ENCODE measurements at places on chromosomes 3 and 15.

DNA sequence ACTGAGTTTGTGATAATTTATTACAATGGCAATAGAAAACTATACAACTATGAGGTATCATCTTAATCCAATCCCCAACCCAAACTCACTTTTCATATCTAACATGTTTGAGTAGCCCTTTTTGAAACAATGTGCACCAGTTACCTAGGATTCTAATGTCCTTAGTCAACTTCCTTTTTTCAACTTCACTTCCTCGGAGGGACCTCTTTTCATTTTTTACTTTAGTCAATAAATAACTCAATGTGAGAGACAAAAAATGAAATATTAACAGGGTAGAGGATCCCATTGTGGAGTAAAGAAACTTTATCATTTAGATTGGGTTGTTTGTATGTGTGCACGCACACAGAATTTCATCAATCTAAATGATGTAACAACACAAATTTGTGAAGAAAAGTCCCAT is 193.6 kb upstream of the LRRC3B start:
- no peak for DNase-seq

GRCh38 chr3:183884427-183885296 is at the start of gene PARL:
Gene PARL, minus strand, starts transcription at chr3:183884880. Its CDS starts 34 bp downstream, at chr3:183884846.
- peak; percentile 98 for DNase-seq

- DNase-seq = no peak
These were observed 89.2 kb upstream of the CGNL1 start for GRCh38 chr15:57287123-57287521.

- DNase-seq = no peak
These were observed 990.4 kb downstream of the GBE1 start for GRCh38 chr3:80771085-80771484.

DNA sequence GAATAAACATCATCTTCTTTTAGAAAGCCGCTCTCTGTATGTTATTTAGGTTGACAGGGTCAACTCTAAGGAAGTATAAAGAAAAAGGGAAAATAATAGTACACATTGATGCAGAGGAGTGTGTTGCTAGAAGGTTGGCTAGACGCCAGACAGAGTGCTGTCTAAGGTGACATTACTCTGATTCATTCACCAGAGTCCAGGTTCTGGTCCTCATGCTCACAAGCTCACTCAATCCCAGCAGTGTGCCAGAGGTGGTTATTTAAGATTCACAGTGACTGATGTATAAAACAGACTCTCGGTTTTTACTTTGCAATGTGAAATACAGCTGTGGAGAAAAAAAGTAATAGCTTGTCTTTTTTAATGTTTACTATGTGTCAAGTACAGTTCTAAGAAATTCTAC is 1.7 kb downstream of the CFAP44 start:
- no peak for DNase-seq

GRCh38 chr3:10601151-10601856 is 95.9 kb upstream of the ATP2B2 start:
- DNase-seq = no peak

- DNase-seq = peak; percentile 13
These were observed 126.7 kb downstream of the MYLK start for GRCh38 chr3:123757281-123757940.

GRCh38 chr3:157075693-157076420 is 84.1 kb downstream of the CCNL1 start:
- DNase-seq = no peak

DNA sequence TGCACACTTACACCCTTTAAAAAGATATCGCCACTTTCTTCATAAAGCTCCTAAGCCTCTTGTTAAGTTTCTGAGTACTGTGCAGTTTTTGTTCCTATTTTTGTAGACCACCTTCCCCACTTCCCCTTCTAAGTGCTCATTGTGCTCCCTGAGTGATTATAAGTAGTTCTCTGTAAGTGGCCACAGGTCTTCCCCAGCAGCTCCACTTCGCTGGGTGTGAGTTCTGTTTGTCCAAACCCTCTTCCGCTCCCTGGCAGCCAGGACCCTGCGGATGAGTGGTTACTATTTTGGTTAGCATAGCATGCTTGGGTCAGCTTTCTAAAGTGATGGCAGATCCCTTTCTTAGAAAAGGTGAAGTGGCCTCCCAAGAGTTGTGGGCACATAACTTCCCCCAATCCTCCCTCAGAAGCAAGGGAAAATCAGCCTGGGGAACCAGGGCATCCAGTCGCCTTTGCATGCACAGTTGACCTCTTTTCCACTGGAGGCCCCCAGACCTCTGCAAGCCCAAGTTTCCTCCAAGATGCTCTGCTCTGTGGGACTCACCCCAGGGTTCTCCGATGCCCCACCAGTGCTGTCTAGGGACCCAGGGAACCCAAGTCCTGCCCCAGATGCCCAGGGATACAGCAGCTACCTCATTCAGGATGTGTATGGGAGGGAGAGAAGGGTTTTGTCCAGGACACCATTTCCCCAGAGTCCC is 69.6 kb downstream of the ATP10A start:
- DNase-seq = no peak

- no peak for DNase-seq
These were observed 21.7 kb upstream of the SLC25A26 start for GRCh38 chr3:66199089-66199473.

- DNase-seq = no peak
These were observed 194.9 kb upstream of the KBTBD8 start for GRCh38 chr3:66803206-66803605.

GRCh38 chr3:32706348-32707025 is 21.5 kb downstream of the CNOT10 start:
- no peak for DNase-seq

DNA sequence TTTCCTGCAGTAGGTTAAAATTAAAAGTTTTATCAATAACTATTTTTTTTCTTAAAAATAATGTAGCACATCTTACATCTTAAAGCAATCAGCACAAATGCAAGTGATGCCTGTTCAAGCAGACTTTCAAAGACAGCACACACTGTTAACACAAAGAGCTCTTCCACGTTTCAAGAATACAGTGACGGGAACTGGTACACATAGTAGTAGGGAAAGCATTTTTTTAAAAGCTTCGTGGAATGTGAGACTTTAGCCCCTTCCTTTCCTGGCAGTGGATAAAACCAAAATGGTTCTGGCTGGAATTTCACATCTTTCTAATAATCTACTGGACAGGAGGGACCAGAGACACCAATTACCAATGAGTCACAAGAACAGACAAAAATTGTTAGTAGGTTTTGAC is 33.5 kb upstream of the SLC2A2 start:
- DNase-seq = no peak

GRCh38 chr3:29582273-29582672 is 301.4 kb downstream of the RBMS3 start:
- no peak for DNase-seq

DNA sequence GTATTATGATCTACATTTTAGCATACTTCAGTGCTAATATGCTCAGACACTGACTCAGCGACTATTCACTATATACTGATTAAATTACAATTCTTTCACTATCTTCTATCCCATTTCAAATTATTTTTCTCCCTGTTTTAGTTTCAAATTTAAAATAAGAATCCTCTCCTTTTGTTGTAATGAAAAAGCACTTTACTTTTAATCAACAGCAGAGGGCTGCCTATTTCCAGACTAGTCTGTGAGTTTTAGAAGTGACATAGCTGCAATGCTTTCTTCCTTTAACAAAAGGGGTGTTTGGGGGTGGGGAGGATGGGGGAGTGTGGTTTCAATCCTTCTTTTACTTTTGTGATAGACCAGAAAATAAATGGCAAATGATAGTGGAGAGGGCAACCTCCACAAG is 2.4 kb downstream of the NEDD4 start:
- no peak for DNase-seq

- DNase-seq = no peak
These were observed 490.9 kb upstream of the CFAP20DC start for GRCh38 chr3:59540696-59541095.

GRCh38 chr3:132995971-132996370 is 42.2 kb upstream of the TMEM108 start:
- no peak for DNase-seq

DNA sequence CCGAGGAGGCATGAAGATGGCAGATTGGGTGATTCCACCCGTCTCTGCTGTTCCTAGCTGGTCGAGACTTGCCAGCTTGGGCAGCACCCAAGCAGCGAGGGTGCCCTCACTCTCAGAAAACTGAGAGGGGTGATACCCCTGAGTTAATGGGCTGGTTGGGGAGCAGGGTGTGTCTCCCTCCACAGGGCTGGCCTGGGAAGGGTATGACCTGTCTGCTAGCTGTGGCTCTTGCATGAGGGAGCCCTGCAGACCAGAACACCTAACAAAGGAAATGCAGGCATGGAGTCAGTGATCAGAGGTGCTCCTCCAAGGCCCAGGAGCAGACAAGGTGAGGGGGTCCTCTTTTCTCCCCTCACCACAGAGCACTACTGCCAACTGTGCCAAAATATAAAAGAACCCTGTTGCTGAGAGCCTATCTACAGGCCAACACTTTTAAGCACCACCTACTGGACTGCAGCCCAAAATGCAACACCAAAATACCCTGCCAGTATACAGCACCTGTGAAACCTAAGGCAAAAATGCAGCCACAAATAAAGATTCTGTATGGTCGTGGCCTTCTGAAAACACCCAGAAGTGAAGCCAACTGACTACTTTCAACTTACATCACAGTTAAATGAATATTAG is 35.8 kb upstream of the PPM1L start:
- no peak for DNase-seq
